ENCODE measurements at places on chromosomes 3 and 15.

- DNase-seq = no peak
These were observed 34.8 kb upstream of the ARHGEF3 start for GRCh38 chr3:56836276-56837163.

DNA sequence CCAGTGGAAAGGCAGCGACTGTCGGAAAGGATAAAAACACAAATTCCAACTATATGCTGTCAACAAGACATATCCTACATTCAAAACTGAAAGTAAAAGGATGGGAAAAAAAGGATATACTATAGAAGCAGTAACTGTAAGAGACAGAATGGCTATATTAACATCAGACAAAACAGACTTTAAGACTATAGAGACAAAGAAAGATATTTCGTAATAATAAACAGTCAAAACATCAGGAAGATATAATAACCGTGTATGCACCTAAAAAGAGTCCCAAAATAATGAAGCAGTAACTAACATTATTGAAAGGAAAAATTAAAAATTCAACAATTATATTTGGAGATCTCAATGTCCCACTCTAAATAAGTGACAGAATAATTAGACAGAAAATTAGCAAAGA lies 48.2 kb downstream of the ZNF148 start:
- DNase-seq = no peak

GRCh38 chr3:105691633-105692032 lies 177.2 kb downstream of the CBLB start:
- no peak for DNase-seq

GRCh38 chr15:73030122-73030679 lies 22.1 kb upstream of the NEO1 start:
- DNase-seq = no peak

DNA sequence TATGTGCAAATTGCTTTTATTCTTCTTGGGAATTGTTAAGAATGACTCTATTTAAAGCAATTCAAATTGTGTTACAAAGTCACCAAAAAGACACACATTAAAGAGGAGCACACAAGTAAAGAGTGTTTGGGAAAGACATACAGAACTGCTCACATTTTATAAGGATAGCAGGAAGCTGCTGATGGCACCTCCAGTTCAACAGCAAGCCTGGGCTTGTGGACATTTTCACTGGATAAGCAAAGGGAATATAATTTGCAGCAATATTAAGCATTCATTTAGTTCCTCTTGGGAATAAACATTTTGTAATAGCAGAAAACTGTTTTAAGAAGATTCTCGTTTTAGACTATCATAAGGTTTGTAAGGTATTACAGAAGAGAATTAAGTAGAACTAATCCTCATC lies 1271.9 kb downstream of the ZPLD1 start:
- DNase-seq = no peak

GRCh38 chr15:63363292-63363691 lies 18.4 kb downstream of the CA12 start:
- no peak for DNase-seq

GRCh38 chr3:169389211-169389924 lies 274.1 kb downstream of the MECOM start:
- no peak for DNase-seq

GRCh38 chr15:39880718-39881387 lies 39.2 kb downstream of the GPR176 start:
- DNase-seq = no peak
